ENCODE measurements at places on chromosomes 13 and 19.

DNA sequence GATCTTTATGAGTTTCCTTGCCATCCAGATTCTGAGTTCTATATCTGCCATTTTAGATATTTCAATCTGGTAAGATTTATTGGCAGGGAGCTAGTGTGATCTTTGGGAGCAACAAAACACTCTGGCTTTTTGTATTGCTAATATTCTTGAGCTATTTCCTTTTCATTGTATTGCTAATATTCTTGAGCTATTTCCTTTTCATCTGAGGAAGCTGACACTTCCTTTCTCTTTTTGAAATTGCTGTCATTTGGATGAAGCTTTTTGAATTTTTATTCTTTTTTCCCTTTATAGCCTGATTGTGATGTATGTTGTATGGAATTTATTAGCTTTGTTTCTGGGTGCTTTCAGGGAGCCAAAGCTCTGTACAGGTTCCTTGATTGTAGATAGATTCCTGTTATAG is 873.5 kb upstream of the ATXN8OS start:
- no peak for DNase-seq

- no peak for DNase-seq
Observed at GRCh38 chr13:72561791-72562190, 165.6 kb downstream of the MZT1 start.

DNA sequence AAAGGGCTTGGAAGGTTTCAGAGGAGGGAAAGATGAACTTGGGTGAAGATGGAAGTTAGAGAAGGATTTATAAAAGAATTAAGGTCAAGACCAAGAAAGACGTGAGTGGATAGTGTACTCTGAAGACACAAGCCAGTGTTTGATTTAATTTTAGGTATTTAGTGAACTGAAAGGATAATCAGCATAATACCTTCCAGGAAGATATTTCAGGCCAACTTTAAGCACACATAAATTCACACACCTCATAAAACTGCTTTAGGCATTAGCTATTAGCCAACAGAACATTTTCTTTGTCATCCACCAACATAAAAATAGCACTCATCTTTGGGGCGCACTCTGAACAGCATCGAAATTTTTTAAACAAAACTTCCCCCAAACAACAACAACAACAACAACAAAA is 71.7 kb upstream of the CSNK1A1L start:
- DNase-seq = no peak

- DNase-seq = no peak
Observed at GRCh38 chr13:23440821-23441618, 7.5 kb upstream of the SACS start.

GRCh38 chr13:83100237-83100636 is 782.0 kb downstream of the SLITRK1 start:
- no peak for DNase-seq

DNA sequence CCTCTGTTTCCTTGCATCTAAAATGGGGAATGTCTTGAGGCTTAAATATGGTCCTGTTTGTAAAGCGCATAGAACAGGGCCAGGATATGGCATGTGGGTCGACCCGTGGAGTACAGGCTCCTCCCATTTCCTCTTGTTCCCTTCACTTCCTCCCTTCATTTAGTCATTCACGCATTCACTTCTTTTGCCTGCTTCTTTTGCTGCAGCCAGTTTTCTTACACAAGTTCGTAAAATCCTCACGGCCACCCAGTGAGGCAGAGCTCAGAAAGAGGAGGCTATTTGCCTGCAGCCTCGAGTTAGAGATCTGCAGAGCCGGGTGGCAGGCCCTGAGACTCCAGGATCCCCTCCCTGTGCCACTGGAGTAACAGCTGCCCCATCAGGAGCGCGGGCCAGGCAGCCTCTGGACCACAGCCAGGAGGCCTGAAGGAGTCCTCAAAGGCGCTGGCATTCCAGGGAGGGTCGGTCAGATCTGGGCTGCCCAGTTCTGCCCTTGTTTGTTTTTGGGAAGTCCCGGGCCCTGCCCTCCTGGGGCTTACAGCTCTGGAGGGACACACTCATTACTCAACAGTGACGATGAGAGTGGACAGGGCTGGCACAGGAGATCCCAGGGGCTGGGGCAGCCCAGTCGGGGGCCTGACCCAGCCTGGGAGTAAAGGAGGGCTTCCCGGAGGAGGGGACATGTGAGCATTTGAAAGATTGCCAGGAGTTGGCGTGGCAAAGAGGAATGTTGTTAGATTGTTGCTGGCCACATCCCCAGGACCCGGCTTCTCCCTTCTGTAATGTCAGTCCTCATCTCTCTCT is 4.6 kb downstream of the PPP5C start:
- no peak for DNase-seq

- no peak for DNase-seq
Observed at GRCh38 chr19:8459520-8460270, 14.9 kb downstream of the HNRNPM start.

DNA sequence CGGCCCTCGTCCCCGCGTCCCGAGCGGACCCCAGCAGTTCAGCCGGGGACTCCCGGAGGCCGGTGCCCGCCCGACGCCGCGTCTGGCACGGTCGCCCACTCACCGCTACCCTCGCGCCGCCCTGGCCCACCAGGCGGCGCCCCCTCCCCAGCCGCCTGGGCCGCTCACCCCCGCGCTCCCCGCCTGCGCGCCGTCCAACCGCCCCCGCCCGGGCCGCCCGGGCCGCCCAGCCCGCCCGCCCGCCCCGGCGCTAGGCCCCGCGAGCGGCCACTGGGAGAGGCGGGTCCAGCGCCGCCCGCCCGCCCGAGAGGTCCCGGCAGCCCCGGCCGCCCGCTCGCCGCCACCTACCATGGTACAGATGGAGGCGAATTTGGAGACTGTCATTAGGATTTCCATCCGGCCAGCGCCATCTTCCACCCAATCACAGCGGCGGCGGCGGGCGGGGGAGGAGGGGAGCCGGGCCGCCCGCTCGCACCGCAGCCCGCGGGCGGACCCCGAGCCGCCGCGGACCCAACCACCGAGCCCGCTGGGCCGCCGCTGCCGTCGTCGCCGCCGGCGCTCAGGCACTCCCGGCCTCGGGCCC is at the start of gene USP12:
Gene USP12, minus strand, starts transcription at position 568 of the 583 bp plus-strand sequence. Its CDS starts 172 bp downstream, at position 396.
- DNase-seq = peak; percentile 65

GRCh38 chr13:100842136-100842535 is 167.5 kb upstream of the TMTC4 start:
- DNase-seq = no peak

DNA sequence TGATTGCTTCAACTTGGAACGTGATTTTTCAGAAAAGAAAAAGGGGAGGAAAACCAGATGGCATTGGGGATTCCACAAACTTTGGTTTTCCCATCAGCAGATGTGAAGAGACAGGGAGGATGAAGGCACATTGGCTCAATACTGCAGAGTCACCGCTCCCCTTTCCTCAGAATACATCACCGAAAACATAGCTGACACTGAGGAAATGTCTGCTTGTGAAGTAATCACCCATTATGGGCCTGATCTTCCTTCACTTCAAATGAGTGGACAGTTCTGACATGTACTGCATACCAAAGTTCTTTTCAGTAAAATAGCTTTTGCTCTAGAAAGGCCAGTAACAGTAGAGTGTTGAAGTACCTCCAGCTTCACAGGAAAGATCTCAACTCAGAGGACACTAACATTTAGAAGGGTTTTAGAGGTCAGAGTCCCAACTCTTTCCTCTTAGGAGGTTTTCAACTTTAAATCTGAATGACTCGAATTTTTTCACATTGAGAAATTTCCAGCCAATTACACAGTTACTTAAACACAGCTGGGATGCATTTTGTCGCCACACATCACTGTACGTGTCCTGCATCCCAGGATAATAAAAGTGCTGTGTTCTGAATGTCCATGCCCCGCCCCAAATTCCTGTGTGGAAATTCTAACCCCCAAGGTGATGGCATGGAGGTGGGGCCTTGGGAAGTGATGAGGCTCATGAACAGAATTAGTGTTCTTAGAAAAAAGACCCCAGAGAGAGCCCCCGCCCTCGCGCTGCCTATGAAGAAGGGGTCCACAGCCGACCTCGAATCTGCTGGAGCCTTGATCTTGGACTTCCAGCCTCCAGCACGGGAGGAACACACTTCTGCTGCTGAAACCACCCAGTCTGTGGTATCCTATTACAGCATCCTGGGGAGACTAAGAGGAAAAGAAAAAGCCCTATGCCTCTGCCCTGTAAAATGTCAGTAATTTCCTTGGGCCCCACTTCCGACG is 77.7 kb downstream of the COL4A1 start:
- no peak for DNase-seq

GRCh38 chr13:108455320-108455719 is 174.1 kb upstream of the MYO16 start:
- DNase-seq = no peak

DNA sequence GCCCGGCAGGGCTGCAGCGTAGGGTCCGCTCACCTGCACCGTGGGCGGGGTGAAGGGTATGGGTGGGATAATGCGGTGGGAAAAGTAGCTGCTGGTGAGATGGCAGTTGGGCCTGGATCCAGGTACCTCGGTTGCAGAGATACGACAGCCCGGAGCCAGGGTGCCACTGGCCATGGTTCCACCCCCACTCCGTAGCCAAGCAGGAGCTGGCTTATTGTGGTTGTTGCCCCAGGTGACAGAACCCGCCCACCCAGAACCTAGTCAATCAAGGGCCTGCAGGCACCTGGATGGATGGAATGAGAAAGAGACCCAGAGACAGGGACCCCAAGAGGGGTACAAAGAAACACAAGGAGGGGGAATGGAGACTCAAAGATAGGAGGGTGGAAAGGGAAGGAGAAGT is 3.5 kb upstream of the LHB start:
- no peak for DNase-seq

DNA sequence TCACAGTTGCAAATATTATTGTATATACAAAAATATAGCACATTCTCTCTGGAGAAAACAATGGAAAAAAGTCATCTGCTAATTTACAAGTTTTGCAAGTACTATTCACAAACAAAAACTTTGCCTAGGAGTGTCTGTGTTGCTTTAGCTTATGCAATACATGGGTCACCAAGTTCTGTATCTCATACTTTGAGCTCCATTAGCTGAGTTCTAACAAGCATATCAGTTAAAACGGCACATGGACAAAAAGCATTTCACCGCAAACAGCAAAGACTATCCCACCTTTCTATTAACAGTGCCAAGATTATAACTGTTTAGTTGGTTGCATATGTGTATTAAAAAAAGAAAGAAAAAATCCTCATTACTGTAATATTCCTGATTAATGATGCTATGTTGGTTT is 4.6 kb downstream of the SPRY2 start:
- DNase-seq = no peak

- DNase-seq = no peak
Observed at GRCh38 chr13:99383946-99384345, 76.7 kb upstream of the GPR183 start.

DNA sequence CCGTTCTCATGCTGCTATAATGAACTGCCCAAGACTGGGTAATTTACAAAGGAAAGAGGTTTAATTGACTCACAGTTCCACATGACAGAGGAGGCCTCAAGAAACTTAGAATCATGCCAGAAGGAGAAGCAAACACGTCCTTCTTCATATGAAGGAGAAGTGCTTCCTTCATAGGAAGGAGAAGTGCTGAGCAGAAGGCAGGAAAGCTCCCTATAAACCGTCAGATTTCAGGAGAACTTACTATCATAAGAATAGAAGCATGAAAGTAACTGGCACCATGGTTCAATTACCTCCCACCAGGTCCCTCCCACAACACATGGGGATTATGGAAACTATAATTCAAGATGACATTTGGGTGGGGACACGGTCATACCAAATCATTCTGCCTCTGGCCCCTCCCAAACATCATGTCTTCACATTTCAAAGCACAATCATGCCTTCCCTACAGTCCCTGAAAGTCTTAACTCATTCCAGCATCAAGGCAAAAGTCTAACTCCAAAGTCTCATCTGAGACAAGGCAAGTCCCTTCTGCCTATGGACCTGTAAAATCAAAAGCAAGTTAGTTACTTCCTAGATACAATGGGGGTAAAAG is 10.6 kb downstream of the ACOD1 start:
- DNase-seq = no peak

DNA sequence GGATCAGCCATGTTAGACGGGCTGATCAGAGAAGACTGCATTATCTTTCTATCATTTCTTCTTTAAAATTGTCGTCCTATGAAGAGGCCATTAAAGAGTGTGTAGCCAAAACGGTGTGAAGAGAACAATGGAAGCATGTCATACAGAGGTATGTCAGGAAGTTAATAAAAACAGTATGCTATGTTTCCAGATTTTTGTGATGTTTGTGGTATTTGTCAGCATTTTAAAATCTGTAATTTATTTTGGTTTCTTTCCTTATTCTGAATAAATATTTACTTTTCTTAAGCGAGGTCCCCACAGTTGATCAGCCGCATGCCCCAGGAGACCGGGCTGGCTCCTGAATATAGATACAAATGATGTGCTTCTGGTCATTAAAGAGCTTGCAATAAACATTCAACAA is 142.9 kb upstream of the SERP2 start:
- DNase-seq = no peak

DNA sequence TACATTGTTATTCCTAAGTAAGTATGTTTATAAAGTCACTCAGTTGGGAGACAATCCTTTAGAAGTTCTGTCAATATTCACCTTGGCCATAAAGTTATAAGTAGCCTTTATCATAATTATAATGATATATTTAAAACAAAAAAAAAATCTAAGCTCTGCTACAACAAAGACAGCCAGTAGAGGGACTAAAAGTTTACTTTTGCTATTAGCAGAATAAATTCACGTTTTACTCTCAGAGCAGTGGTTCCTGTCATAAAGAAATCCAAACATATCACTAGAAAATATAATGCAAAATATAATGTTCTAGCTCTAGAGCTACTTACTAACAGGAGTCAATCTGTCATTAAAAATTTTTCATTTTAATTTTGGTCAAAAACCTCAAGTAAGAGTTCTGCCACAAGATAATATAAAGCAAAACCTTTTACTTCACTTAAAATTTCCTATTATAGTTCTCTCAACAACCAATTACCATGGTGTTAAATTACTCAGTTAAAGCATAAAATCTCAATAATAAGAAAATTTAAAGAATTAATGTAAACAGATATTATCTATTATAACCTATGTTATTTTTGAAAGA is 17.7 kb downstream of the INTS6 start:
- no peak for DNase-seq

GRCh38 chr13:20174656-20175405 is 14.0 kb upstream of the GJA3 start:
- DNase-seq = peak; percentile 71

GRCh38 chr13:67048084-67048820 is 181.9 kb downstream of the PCDH9 start:
- DNase-seq = peak; percentile 18
